ENCODE measurements at places on chromosomes 5 and 9. TPM values are rescaled to one million over a fixed set of nuclear protein-coding genes. Genes with fewer than 3 reads are reported as not detected.

TLX3 gene
- not detected for total RNA-seq

NRARP gene
- total RNA-seq = 22.8 TPM

DMRT3 gene
- not detected for total RNA-seq

PELO gene
- 18.6 TPM for total RNA-seq

SLCO4C1 gene
- total RNA-seq = 4.8 TPM

TMEM232 gene
- total RNA-seq = 1.8 TPM

GKAP1 gene
- total RNA-seq = 5.4 TPM

CDH10 gene
- total RNA-seq = 0.22 TPM

SLC35D2 gene
- total RNA-seq = 17.9 TPM

KCNMB1 gene
- total RNA-seq = 0.22 TPM

C9orf43 gene
- 0.57 TPM for total RNA-seq

SPINK4 gene
- total RNA-seq = not detected

ANXA1 gene
- total RNA-seq = 3.6 TPM

PCDHGB2 gene
- 3.8 TPM for total RNA-seq

CARD6 gene
- 0.22 TPM for total RNA-seq

ANKDD1B gene
- 0.44 TPM for total RNA-seq

STARD4 gene
- 27.1 TPM for total RNA-seq

MAMDC2 gene
- total RNA-seq = 4.6 TPM

GABRA1 gene
- total RNA-seq = not detected

BTNL3 gene
- not detected for total RNA-seq

DPM2 gene
- 46.1 TPM for total RNA-seq

PCA3 gene
- total RNA-seq = not detected

SPATA9 gene
- not detected for total RNA-seq

BRD8 gene
- total RNA-seq = 67.9 TPM

WDR36 gene
- 41.3 TPM for total RNA-seq

FBXW5 gene
- total RNA-seq = 65.0 TPM

PRLR gene
- total RNA-seq = 2.5 TPM

PAPPA gene
- 0.17 TPM for total RNA-seq
